ENCODE measurements at places on chromosomes 6 and 20.
A peak's percentile ranks its signal among the peaks of the same experiment; 100 is the strongest.

DNA sequence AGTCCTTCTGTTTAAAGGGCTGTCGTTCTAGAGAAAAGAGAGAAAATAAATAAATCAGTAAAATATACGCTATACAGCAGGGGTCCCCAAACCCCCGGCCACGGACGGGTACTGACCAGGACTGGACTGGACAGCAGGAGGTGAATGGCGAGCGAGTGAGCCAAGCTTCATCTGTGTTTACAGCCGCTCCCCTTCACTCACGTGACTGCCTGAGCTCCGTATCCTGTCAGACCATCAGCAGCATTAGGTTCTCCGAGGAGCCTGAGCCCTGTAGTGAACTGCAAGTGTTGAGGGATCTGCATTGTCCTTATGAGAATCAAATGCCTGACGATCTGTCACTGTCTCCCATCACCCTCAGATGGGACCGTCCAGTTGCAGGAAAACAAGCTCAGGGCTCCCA, 76.5 kb downstream of the ZNF217 start:
- DNase-seq: no peak

GRCh38 chr6:154993026-154993425, 2.1 kb upstream of the TIAM2 start:
- DNase-seq: no peak

DNA sequence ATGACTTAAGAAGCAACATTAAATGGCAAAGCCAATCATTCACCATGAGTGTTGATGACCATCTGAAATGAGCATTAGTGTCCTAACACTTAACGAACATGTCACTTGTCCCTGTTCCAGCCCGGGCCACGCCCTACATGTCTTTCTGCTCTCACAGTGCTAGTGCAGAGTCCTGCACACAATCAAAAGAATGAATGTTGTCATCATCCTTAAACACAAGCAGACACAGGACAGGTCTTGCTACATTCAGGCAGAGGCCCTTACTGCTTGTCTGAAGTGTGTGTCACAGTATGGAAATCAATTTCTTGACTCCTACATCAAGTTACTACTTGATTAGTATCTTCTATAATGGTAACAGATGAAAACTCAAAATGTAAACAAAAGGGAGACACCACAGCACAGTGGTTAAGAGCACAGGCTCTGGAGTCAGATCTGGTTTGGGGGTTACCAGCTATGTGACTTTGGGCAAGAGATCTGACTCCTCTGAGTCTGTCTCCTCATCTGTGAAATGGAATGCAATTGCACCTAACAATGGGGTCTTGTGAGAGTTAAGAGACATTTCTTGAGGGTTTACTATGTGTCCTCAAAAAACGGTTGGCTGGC, 17.4 kb downstream of the UBE2V1 start:
- no peak for DNase-seq

DNA sequence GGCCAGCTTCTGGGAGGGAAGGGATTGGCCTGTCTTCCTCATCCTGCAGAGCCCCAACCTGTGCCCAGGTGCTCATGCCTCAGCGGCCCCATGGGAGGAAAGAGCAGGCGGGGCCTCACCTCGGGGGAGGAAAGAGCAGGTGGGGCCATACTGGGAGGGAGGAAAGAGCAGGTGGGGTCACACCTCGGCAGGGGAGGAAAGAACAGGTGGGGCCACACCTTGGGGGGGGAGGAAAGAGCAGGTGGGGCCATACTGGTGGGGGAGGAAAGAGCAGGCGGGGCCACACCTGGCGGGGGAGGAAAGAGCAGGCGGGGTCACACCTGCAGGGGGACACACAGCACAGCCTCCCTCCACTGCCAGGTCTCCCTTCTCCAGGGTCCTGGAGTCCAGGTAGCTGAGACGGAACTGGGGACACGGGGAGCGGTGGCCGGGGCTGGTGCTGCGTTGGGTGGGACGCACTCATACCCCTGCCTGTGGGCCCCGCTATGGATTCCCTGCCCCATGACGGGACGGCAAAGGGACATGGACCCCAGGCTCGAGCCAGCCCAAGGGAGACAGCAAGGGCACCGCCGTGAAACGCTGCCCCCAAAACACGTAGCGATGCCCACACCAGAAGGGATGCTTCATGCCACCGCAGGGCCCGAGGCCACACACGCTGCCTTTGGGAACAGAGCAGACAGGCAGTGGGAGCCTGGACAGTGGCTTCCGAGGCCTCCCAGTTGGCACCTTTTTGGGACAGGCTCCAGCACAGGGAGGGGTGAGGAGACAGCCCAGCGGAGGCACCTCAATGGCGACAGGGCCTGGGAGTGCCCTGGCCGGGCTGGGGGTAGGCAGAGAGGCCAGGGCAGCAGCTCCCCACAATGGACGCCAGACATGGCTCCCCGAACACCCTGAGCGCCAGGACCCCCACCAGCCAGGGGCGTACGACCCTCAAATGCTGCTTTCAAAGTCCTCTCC, 43.3 kb upstream of the CHRNA4 start:
- no peak for DNase-seq

GRCh38 chr20:61690993-61691838, 374.5 kb downstream of the TAF4 start:
- no peak for DNase-seq

GRCh38 chr6:6766230-6766905, 177.8 kb downstream of the LY86 start:
- no peak for DNase-seq

- DNase-seq: no peak
These were observed 502.1 kb upstream of the SOX4 start for GRCh38 chr6:21091411-21091810.

DNA sequence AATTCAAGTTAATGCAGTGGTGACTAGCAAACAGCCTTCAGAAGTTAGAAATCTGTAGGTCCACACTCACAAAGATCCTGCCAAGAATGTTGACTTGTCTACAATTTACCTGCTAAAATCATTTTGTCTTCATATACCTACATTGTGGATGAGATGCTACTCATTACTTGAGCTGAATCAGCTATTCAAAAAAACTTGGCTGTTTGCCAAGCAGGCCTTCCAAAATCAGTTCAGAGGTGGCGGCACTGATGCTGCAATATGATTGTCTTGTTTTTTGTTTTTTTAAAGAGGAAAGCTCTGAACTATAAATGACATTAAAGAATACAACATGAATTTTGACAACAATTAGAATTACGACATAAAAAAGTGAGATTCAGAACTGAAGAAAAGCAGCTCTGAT, 354.7 kb upstream of the KHDRBS2 start:
- DNase-seq: no peak

- DNase-seq: peak; percentile 60
These were observed 4.6 kb upstream of the RAE1 start for GRCh38 chr20:57346477-57346876.

GRCh38 chr20:43066125-43066524, 123.6 kb downstream of the PTPRT start:
- no peak for DNase-seq

GRCh38 chr20:23257106-23257761, 93.4 kb upstream of the NXT1 start:
- no peak for DNase-seq

DNA sequence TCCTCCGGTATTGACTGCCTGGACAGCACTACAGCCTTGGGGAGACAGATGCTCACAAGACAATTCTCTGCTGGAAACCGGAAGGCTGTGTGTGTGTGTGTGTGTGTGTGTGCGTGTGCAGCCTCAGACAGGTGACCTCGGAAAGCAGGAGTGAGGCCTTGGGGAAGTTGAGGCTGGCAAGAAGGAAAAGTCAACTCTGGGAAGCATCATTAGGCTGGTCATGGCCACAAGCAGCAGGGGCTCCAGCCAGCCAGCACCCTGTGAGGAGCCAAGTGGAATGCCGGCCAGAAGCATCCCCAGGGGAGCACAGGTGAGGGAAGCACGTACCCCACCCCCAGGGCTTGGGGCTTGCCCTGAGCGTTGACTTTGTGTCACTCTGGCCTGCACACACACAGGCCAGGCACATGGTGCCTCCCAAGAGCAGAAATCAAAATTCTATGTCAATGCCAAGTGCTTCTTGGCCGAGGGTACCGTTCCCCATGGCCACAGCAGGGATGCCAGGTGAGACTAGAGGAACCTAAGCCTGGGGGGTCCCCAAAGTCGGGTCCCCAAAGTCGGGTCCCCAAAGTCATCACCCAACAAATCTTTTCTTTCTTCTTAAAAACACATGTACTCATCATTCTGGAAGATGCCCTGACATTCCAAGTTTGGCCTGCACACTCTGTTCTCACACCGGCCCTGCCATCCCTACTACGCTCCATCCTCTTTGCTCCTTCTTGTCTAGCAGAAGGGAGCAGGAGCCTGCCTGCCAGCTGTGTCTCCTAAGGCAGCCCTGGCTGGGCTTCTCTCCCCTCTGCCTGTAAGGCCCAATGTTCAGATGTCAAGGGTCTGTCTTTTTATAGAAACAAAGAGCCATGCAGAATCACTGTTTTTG, 26.7 kb downstream of the FOXA2 start:
- DNase-seq: no peak

- DNase-seq: no peak
These were observed 177.0 kb downstream of the TTLL2 start for GRCh38 chr6:167501831-167502385.

DNA sequence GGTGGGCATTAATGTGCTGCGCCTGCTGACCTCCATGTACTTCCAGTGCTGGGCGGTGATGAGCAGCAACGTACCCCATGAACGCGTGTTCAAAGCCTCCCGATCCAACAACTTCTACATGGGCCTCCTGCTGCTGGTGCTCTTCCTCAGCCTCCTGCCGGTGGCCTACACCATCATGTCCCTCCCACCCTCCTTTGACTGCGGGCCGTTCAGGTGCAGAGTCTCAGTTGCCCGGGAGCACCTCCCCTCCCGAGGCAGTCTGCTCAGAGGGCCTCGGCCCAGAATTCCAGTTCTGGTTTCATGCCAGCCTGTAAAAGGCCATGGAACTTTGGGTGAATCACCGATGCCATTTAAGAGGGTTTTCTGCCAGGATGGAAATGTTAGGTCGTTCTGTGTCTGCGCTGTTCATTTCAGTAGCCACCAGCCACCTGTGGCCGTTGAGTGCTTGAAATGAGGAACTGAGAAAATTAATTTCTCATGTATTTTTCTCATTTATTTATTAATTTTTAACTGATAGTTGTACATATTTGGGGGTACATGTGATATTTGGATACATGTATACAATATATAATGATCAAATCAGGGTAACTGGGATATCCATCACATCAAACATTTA, 35.2 kb upstream of the NOP56 start:
- no peak for DNase-seq

DNA sequence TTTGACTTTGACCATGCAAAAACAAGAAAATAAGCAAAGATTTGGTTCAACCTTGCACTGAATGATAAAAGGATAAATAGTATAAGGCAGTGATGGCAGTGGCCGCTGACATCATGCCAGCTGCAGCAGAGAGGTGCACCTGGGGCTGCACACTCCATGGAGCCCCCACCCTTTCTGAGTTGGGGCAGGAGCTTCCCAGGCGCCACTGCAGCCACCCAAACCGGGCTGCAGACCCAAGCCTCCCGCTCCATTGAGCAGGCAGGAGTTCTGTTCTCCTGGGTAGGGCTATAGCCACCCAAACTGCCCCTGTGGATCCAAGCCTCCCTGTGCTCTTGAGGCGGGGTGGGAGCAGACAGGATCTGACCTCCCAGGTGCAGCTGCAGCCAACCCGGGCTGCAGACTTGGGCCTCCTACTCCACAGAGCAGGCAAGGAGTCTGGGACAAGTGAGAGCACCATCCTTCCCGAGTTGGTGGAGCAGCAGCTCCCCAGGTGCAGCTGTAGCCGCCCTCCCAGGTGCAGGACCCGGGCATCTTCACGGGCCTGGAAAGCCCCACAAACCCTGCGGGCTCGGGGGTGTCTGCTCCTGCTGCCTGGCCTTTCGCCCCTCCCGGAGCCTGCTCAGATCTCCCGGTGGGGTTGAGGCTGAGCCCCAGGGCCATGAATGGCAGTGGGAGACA, 537.9 kb downstream of the TENT5A start:
- DNase-seq: no peak

- DNase-seq: no peak
These were observed 217.0 kb upstream of the CNR1 start for GRCh38 chr6:88383183-88383582.

DNA sequence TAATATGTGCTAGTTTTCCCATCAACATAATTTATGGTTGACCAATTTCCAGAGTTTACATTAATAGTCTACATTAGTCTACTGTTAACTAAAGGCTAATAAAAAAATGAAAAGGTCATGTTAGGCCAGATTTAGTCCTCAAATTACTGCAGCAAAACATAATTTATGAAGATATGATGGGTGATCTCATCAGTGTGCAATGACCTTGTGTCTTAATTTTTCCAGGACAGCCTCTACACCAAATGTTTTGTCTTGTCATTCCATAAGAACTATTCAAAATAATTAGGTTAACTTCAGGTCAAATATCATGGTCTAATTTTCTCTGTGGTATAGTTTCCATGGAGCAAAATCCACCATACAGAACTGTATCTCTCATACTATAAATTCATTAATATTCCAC, 234.2 kb downstream of the COL12A1 start:
- DNase-seq: no peak

- peak; percentile 71 for DNase-seq
These were observed 84.4 kb downstream of the GMPR start for GRCh38 chr6:16322666-16323312.

- DNase-seq: peak; percentile 46
These were observed 84.3 kb upstream of the ESR1 start for GRCh38 chr6:151723152-151723551.

DNA sequence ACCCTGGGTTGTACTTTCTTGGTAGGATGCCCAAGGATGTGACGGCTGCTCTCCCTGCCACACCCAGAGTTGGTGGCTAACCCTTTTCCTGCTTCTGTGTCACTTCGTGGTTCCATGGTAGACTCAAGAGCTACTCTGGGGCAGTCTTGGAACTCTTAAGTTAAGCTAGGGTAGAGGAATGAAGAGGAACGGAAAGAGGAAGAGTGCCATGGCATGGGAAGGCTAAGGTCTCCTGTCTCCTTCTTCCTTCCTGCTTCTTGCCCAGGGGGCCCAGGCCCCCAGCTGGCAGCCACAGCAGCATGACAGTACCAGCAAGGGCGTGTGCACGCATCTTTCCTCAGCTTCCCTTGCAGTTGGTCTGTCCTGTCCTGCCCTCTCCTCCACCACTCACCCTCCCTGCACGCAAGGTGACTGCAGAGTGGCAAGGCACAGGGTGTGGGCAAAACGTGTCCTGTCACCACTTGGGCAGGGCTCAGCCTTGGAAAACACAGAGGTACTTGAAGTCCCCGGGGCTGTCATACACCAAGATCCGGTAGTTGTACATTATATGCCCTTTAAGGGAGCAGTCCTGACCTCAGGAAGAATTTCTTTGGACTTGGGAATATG, 39.8 kb upstream of the TGM3 start:
- no peak for DNase-seq

DNA sequence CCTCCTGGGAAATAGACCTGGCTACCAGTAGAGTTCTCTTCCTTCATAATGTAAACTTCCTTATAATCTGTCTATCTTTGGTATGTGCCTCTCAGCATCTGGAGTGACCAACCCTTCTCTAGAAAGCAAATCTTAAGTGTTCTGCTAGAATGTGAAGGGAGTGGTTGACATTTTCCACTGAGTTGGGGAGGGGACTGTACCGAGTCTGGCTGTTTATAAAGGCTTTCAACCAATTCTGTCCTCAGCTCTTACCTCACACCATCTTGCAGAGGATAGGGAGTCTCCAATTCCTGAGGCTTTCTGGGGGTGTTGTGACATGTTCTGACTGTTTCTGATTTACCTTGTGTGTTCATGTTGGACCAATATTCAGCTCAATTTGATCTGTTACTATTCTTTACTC, 39.6 kb downstream of the FAM217A start:
- DNase-seq: no peak

- no peak for DNase-seq
These were observed 27.6 kb downstream of the TINAG start for GRCh38 chr6:54335871-54336270.

GRCh38 chr20:42740226-42740870, 449.4 kb downstream of the PTPRT start:
- DNase-seq: no peak

GRCh38 chr6:36605143-36605542, 11.0 kb downstream of the SRSF3 start:
- DNase-seq: no peak
